ENCODE measurements at places on chromosomes 12 and 14.

GRCh38 chr12:8813572-8814357, 8.7 kb upstream of the A2ML1 start:
- no peak for DNase-seq

GRCh38 chr14:74508292-74508731, 14.7 kb downstream of the ISCA2 start:
- no peak for DNase-seq

DNA sequence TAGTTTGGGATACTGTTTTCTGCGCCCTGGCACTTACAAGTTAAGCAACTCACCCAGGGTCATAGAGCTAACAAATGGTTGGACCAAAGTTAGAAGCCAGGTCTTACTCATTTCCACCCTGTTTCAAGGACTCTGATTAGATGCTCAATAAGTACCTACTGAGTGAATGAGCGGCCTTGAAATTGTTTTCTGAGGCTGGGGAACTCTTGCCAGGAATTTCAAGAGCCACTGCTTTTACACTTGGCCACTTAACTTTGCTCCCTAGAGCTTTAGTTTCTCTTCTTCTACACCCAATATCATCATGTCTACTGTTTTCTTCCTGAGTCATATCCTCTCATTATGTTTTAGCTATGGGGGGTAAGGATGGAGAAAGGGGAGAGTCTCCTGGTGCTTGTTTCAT, 431.6 kb downstream of the ZFP36L1 start:
- no peak for DNase-seq

GRCh38 chr14:104082807-104083206, 2.7 kb upstream of the ASPG start:
- peak; percentile 41 for DNase-seq

DNA sequence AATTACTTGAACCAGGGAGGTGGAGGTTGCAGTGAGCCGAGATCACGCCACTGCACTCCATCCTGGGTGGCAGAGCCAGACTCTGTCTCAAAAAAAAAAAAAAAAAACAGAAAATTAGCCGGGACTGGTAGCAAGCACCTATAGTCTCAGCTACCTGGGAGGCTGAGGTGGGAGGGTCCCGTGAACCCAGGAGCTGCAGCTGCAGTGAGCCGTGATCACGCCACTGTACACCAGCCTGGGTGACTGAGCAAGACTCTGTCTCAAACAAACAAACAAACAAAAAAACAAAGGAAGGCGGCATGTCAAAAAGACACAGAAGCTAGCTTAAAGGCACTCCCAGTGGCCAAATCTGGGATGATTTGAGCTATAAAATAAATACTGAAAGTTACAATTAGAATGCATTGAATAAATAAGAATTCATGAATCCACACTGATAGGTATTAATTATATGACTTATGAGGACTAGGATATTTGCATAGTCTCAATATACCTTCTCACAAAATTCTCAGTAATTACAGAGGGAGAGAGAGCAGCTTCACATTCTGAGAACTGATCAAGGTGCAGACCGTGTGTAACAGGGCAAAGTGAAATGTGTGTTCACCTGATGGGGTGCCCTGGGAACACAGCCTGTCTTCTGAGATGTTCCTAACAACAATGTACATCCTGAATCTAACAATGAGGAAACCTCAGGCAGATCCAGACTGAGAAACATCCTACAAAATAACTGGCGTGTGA, 42.7 kb upstream of the GPR132 start:
- DNase-seq: no peak

- no peak for DNase-seq
These were observed 2.7 kb upstream of the TC2N start for GRCh38 chr14:91870001-91870400.
